Right ventricle myocardium inferior (tissue), 1 donor: ENCODE measurements at places on chromosomes 5 and 9.

DNA sequence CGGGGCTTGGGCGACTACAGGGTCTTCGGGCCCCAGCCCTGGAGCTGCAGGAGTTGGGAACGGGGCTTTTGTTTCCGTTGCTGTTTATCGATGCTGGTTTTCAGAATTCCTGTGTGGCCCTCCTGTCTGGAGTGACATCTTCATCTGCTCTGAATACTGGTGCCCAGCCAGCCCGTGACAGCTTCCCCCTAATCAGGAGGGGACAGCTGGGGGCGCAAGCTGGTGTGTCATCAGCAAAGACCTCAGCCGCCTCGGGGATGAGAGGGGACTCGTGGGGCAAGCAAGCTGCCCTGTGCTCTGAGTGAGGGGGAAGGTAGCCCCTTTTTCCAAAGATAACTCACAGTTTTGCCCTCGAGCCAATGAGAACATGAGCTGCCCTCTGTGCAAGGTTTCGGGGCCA is 110.7 kb downstream of the RXRA start:
- no peak for DNase-seq

- DNase-seq = no peak
These were observed 1143.6 kb upstream of the WWC1 start for GRCh38 chr5:167147879-167148278.

DNA sequence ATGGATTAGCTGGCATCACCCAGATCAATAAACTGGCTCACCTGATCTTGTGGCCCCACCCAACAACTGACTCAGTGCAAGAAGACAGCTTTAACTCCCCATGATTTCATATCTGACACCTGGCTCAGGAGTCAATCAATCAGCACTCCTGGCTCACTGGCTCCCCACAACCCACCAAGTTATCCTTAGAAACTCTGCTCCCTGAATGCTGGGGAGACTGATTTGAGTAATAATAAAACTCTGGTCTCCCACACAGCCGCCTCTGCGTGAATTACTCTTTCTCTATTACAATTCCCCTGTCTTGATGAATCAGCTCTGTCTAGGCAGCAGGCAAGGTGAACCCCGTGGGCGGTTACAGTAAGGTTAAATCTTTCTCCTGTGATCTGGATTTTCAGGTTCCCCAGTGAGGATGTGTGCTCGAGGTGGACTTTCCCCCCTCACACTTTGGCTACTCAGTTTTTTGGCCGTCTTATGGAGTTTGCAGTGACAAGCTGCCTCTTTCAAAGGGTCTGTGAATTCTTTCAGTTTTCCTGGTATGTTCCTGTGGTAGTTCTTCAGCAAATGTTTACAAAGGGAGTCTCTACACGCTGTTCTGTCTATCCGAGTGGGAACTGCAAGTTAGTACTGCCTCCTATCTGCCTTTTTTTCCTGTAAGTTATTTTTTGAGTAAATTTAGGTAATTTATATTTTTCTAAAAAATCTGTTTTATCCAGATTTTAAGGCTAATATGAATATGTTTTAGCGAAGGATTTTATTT is 500.2 kb upstream of the NUDT12 start:
- DNase-seq = no peak

GRCh38 chr5:32332966-32333365 is 20.2 kb upstream of the MTMR12 start:
- DNase-seq = no peak

DNA sequence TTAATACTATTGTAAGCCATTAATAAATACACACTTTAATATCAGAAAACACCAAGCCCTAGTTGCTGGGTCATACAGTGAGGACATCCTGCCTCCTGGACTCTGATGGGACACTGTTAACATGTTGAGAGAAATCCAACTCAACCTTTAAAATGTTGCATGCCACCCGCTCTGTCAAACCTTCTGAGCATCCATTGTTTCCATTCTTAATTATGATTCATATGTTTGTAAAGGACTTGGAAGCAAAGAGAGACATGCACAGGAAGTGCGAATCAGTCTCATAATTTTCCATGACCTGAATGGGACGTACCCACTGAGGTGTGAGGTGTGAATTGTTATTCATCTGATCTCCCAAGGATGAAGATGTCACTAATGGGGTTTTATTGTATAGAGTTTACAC is 186.4 kb downstream of the CAAP1 start:
- DNase-seq = no peak

DNA sequence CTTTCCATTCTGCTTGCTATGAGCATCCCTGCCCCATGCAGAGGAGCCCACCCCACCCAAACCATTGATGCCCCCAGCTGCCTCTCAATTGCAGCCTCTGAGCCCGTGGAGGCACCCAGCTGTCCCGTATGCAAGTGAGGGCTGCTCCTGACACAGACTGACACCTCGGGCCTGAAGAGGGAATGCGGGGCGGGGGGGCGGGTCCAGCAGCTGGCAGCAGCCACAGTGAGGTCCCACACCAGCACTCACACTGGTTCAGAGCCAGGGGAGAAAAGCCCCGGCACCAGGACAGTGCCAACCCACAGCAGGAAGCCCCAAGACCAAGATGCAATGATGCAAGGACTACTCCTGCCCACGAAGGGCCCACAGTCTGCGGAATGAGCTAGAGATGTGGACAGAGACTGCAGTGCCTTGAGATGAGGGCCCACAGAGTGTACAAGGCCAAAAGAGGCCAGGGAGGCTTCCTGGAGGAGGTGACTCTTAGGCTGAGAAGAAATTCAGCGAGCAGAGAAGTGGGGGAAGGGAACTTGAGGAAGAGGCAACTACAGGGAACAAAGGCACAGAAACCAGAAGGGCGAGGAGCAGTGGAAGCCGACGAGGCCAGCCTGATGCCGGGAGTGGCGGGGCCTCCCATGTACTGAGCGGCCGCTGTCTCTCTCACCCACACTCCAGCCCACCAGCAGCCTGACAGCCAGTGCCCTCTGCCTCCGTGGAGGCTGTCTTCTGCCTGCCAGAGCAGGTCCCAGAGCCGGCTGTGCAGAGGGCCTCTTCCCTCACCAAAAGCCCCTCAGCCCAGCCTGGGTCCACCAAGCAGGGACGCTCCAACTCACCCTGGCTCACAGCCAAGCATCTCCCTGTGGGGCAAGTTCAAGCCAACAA is 9.2 kb downstream of the EEIG1 start:
- no peak for DNase-seq

- no peak for DNase-seq
These were observed 33.4 kb downstream of the MAP1B start for GRCh38 chr5:72140711-72141110.

DNA sequence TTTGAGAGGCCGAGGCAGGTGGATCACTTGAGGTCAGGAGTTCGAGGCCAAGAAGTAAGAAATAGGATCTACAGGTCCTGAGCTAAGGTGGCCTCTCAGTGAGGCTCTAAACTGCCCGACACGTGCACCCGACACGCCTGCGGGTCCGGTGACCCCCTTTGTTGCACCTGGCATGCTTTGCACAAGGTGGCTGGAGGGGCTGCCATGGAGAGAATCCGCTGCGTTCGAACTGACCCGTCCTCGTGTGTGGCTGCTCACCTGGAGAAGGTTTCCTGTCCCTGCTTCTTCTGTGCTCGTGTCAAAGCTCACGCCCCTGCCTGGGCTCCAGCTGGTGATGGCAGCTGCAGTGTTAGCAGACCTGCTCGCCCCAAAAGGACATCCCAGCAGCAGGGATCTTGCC is 5.7 kb upstream of the OLFM1 start:
- DNase-seq = no peak

DNA sequence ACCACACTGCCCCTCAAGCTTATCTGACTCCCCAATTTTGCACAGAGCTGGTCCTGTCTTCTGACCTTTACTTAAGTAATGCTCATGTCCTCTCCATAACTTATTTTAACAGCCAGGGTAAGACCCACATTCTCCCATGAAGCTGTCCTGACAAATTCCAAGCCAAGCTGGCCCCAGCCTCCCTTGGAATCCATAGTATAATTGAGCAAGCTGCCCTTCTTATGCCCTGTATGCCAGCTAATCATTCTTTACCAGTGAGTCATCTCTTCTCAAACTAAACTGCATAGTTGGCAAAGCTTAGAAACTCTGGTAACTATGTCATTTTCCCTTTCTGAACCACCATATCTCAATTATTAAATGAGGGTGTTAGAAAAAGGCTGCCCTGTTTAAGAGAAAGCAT is 92.4 kb downstream of the NFIB start:
- DNase-seq = no peak

GRCh38 chr9:110257956-110258355 is 1.6 kb upstream of the TXN start:
- no peak for DNase-seq

DNA sequence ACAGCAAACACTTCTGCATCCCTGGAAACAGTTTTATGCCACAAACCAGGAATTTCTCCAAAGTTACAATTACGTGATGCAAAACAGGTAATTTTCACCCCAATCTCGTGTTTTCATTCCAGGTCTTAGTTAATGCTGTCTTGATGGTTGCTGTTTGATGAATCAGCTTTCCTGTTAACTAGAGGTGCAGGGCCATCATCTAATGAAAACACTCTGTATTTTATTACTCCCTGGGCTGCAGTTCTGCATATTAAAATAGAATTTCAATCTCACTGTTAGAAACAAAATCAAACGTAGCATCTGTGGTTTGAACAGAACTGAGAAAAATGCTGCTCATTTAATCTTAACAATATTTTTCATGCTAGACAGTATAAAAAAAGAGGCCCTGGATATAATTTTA is 129.4 kb downstream of the TUSC1 start:
- no peak for DNase-seq

DNA sequence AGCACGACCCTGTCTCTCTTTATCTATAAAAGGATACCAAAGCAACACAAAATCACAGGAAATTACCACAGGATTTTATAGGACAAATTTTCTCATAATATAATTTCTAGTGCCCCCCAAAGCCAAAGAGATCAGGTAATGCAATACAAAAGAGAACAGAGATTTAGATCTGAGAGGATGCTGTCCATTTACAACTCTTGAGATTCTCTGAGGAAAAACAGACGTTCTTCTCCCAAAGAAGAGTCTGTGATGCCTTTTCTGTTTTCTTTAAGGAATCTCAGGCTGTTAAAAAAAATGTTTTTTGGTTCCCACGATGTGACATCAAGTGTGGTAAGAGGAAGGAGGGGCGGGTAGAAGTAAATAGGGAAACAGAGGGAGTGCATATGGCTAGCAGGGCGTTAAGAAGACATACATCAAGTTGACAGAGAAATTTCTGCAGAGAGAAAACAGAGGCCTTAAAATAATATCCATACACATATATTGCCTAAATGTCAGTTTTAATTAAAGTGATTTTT is 274.7 kb downstream of the YTHDC2 start:
- no peak for DNase-seq

- DNase-seq = no peak
These were observed 131.1 kb downstream of the TLE1 start for GRCh38 chr9:81558091-81558830.

DNA sequence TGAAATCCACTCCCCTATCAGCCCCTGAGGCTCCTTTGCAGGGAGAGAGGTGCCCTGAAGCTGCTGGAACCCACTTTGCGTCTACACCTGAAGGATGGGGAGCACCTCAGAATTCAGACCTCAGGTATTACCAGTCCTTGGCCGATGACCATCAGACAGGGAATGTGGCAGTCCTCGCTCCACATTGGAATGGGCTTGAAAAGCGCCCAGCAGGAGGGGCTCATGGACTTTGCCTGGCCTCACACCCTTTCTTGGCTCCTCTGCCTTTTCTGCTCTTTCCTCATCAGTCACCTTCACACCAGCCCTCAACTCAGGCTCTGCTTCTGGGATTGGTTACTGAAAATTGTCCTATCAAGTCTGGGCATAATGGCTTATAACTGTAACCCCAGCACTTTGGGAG is 83.9 kb downstream of the BARX1 start:
- DNase-seq = no peak

GRCh38 chr5:95280401-95281095 is 4.3 kb downstream of the MCTP1 start:
- DNase-seq = no peak

- DNase-seq = no peak
These were observed 462.9 kb downstream of the BNC2 start for GRCh38 chr9:16407617-16408016.

DNA sequence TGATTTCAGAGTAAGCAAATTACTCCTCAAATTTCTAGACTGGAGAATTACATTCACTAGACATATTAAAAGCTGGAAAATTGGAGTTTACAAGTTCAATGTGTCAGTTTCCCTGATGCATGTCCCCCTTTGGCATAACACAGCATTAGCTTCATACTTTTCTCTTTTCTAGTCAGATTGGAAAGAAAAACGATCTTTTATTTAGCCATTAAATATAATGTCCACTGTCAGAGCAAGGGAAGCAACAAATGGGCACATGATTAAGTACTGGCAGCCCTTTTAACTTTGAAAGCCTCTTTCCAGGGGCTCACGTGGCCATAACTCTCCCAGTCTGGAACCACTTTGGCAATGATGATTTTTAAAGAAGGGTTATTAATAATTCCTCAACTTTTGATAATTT is 203.3 kb downstream of the KCNN2 start:
- no peak for DNase-seq

GRCh38 chr9:135045928-135046738 is 41.3 kb upstream of the OLFM1 start:
- DNase-seq = no peak

DNA sequence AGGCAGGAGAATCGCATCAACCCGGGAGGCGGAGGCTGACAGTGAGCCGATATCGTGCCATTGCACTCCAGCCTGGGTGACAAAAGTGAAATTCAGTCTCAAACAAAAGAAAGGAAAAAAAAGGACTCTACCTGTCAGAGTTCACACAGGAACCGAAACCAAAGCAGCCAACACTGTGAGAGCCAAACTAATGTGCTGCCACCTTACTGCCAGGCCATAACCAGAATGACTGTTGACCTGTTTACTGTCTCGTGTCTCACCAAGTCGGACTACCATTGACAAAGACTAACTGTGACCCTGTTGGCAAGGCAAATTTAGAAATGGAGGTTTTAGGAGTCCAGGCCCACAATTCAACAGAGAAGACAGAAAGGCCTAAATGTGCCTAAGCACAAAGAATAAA is 112.4 kb downstream of the ANXA2R start:
- no peak for DNase-seq

- DNase-seq = peak; percentile 73
These were observed 84.7 kb downstream of the PTTG1 start for GRCh38 chr5:160506006-160507004.

DNA sequence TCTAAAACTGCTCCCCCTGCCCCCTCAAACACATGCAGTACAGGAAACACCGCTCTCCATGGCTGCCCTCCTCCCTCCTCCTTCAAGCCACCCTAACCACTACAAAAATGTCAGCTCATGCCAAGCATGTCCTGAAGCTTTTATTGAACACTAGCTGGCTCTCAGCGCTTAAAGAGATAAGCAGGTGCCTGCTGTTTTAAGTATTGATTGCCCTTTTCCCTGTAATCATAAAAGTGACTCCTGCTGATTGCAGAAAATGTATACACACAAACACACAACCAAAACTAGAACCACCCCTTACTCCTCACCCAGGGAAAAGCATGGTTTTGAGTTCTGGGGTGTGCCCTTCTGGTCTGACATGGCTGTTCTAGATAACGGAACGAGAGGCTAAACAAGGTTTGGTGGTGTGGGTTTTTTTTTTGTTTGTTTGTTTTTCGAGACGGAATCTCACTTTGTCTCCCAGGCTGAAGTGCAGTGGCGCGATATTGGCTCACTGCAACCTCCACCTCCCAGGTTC is 3.7 kb upstream of the UCK1 start:
- no peak for DNase-seq
